ENCODE measurements at places on chromosomes 3 and 15.

GRCh38 chr3:178271740-178272387 lies 264.4 kb upstream of the KCNMB2 start:
- no peak for DNase-seq

- no peak for DNase-seq
Observed at GRCh38 chr15:31306426-31307269, 20.0 kb upstream of the KLF13 start.

DNA sequence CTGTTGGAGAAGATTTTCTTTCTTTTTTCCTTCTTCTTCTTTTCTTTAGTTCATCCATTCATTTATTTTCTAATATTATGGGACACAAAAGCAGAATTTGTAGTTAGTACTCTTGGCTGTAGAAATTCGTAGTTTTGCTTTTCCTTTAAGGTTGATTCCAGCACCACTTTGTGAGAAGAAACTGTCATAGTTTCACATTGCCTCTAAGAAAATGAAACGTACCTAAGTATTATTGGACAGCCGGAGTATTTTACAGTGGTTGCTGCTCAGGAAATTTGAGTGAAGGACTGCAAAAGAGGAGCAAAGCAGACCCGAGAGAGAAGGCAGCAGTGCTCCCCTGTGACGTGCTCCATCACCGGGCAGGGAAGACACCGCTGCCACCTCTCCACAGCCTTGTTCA lies 48.1 kb downstream of the PLCL2 start:
- no peak for DNase-seq

- DNase-seq, result no peak
Observed at GRCh38 chr3:80733522-80734176, 965.9 kb upstream of the ROBO1 start.

DNA sequence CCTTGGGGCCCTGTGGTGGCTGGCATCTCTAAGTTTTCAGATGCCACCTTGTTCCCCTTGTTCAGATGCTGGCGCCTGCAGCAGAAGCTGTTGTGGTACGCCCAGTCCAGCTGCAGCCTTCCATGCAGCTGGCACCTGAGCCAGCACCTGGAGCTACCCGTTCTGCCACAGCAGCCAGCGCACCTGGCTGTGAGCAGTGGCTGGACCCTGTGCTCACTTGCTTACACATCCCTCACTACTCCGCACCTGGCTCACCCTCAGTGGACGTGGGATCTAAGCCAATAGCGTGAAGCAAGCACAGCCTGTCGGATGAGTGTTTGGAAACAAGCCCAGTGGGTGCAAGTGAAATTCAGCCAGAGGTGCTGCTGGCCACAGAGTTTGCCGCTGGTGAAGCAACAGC lies 607.5 kb upstream of the BCHE start:
- DNase-seq, result no peak

DNA sequence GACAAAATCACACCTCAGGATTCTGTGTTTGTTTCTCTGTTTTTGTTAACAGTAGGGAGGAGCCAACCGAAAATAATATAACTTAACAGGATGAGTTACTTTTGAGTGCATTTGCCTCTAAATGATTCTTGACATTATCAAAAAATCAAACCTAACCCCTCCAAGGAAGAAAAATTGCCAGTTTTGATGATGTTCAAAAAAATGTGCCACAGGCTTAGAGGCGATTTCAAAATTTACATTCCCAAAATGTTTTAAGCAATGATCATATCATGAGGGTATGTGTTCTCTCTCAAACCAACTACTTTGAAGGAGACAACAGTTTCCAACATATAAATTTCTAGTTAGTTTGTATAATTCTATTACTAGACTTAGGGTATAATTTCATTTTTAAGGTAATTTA lies 6.7 kb downstream of the VGLL3 start:
- no peak for DNase-seq

DNA sequence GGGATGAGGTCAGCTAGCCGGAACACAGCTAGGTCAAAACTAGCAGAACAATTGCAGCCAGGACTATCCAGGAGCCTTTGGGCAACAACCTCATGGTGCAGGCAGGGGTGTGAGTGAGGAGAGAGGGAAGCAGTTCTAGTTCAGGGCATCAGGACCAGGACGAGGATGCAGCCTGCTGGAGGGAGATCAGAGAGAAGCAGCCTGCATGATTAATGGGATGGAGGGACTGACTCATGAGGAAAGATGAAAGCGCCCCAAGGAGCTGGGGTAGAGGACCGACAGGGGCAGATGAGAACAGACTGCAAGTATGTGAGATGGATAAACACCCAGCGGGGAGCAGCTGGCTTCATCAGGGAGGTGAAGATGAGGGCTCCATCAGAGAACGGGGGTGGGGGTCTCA lies 37.9 kb upstream of the LRTM1 start:
- DNase-seq, result no peak

DNA sequence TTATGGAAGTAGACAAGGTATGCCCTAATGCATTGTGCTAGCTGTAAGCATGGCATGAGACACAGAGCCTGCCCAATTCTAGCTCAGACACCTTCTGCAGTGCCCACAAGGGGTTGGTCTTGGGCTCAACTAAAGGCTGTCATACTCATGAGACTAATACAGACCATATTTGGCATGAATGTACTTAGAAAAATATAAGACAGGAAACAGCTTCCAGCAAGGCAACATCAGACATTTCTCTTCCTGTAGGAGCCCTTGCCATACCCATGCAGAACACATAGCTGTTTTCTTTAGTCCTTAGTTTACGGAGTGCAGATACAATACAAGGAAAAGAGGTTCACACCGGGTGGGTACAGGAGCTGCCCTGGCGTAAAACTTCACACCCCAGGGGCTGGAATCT lies 30.5 kb upstream of the NR1I2 start:
- no peak for DNase-seq

- DNase-seq, result no peak
Observed at GRCh38 chr3:63746211-63746610, 72.9 kb upstream of the C3orf49 start.

- DNase-seq, result no peak
Observed at GRCh38 chr3:52205727-52206372, 7.9 kb downstream of the ALAS1 start.

GRCh38 chr15:51770902-51771301 lies 19.5 kb downstream of the TMOD2 start:
- no peak for DNase-seq

DNA sequence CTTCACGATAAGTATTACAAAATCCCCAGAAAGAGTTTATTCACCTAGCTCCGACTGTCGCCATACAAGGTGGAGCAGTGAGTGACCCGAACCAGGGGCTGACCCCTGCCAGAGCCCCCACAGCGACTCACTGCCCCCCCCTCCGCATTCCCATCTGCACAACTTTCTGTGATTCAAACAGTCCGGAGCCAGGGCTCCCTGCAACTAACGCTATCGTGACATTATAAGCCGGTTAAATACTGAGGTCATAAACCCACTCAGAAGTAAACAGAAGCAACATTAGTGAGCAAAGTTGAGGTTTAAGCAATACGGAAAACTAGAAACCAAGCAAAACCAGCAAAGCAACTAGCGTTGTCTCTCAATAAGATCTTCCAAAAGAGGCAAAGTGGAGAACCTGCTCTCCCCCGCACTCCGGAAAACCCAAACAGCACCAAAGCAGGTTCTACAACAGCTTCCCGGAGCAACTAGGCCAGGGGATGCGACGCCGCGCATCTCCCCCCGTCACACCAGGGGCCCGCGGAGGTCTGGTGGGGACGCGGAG lies 642 bp downstream of the SCAP start:
- DNase-seq, result no peak

DNA sequence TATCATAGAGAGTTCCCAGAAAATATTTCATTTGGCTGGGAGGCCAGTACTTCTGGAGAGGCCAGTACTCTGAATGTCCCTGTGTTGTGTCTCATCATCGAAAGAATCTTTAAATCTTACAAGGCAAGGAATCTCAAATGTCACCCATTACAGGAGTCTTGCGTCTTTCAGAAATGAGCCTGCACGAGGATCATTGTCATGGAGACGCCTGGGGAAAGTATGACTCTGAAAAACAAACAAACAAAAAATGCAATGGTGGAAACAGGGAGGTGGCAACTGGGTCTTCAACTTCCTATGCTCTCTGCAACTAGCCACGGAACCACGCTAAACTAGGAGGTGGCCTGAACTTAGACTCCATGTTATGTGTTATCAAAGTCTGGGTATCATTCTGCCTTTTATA lies 804.6 kb downstream of the EPHA3 start:
- no peak for DNase-seq

DNA sequence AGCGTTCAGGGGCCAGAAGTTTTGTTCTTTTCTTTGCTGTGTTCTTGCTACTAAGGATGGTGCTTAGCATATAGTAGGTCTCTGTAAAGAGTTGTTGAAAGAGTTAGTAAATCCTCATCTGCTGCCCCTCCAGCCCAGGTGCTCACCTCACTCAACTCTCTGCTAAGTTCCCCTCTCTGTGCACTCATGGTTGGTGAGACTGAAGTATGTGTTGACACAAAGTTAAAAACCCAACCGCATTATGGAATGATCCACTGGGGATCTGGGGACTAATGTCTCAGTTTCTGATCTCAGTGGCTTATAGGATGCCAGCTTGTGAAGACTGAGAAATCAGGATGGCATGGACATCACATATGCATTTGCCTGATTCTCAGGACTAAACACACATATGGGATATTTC lies 13.8 kb downstream of the RYR3 start:
- DNase-seq, result no peak

DNA sequence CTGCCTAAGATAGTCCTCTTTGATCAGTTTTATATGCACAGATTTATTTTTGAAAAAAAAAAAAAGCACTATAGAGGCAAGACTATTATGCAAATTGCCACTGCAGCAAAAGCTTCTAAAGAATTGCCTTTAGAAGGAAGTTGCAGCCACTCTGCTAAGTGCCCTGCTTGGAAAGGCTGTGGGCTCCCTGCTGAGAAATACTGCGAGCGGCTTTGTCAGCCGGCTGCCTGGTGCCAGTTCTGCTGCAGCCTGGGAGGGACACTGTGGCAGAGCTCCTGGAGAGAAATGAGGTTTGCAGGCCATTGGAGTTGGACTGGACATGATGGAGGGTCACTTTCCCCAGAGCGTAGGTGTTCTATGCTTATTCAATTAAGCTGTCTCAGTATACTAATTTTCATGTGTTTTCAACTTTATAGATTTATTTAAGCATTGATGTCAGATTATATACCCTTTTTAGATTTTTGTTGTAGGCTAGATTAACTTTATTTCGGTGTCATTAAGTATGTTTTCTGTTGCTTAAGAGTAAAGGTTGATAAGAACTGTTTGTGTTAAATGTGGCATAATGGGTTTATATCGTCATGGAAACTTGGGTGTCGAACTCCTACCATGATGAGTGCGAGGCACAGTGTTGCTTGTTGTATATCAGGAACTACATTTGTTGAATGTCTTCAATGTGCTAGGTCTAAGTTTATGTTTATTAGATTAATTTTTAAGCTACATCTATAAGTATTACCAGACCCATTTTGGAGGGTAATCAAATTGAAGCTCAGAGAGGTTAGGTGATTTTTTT lies 6.6 kb downstream of the MAP2K5 start:
- no peak for DNase-seq

DNA sequence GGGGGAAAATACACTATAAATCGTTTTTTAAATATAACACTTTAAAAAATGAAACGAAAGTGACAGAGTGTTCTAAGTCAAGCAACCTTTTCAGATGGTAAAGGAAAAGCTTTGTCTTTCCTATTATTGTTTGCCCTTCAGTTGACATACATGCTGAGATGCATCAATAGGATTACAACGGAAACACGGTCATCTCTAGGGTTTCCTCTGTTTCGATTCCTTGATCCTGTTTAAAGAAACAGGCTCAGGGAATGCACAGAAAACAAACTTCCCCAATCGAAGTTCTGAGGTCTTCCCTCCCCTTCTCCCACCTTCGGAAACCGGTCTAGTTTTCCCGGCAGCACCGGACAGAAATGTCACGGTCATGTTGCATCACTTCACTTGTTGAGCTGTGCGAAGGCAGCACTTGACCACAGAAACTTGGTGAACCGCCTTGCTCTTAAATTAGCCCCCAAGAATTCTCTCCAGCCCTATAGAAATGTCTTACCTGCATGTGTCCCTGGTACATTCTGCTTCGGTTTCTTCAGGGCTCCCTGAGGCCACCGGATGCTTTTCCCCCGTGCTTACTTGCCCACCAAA lies 556 bp downstream of the PEX5L start:
- DNase-seq, result no peak

- no peak for DNase-seq
Observed at GRCh38 chr3:154316974-154317767, 7.1 kb downstream of the DHX36 start.

GRCh38 chr15:58517682-58518525 lies 86.1 kb downstream of the LIPC start:
- DNase-seq, result no peak

DNA sequence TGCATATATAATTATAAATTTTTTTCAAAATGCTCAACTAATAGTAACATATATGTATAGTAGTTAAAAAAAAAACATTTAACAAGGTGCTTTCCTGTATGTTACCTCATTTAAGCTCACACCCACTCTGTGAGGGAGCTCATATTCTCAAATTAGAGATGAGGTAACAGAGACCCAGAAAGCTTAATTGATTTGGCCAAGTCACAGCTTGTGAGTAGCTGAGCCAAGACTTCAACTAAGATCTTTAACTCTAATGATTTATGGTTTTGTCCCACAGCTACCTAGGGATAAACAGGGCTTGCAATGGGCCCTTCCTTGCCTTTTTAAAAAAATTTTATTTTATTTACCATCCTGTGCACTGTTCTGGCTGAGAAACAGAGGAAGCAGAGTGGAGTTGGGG lies 230.0 kb upstream of the GOLIM4 start:
- DNase-seq, result no peak

DNA sequence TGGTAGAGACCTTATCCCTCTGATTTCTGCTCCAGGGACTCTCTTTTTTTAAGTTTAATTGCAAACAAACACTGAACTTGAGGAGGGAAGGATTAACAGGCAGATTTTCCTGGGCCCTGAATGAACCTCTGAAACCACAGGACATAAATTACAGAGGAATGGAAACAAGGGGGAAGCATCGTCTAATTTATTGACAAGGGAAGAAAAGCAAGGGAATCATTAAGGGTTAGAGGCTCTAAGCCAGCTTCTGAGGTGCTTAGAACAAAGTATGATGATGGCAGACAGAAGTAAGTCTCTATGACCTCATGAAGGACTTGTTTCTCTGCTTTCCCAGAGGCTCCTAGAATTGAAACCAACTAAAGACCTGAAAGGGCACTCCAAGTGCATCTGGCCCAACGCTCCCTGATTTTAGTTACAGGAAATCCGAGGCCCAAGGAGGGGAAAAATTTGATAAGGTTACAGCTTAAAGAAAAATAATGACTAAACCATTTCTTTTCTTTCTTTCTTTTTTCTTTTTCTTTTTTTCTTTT lies 244.7 kb upstream of the NR2E3 start:
- DNase-seq, result no peak

DNA sequence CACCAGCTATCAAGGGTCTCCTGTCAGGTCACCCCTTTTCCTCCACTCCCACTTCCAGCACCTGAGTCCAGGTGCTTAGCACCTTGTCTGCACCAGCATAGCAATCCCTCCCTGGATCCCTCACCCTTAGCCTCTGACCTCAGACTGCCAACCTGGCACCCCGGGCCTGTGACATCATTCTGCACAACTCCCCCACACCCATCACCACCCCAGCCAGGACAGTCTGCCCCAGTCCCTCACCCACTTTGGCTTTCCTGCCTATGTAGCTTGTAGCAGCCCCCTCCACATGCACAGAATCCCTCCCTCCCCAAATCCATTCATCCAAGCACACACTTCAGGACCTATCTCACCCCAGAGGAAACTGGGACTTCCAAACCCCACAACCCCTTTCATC lies 819 bp upstream of the PLXNB1 start:
- no peak for DNase-seq

Data from cortex of kidney (tissue), 1 donor.